ENCODE measurements at places on chromosomes 2 and 18. TPM values are rescaled to one million over a fixed set of nuclear protein-coding genes. Genes with fewer than 3 reads are reported as not detected.

GRCh38 chr2:126704434-126705160 lies 48.6 kb downstream of the GYPC start:
- no peak for DNase-seq

The GNLY gene
- not detected for total RNA-seq

- DNase-seq: peak; percentile 4
These were observed 23.8 kb downstream of the ASB18 start for GRCh38 chr2:236240228-236240990.

GRCh38 chr18:59631583-59632181 lies 65.5 kb downstream of the CCBE1 start:
- no peak for DNase-seq

DNA sequence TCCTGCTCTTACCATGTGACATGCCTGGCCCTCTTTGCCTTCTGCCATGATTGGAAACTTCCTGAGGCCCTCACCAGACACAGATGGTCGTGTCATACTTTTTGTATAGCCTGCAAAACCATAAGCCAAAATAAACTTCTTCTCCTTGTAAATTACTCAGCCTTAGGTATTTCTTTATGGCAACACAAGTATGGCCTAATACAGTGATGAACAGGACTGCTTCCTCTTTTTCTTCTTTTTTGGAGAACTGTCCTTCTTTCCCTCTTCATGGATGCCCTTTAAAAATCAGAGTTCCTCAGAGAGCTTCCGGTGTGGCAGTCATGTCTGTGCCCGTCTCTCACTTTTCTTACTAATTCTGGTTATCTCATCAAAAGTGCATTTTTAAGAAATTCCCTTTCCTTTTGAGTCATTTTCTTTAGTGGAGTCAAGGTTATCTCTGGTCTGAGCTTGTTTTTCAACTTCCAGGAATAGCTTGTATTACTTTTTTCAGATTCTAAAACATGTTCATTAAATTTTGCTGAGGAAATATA lies 9.2 kb upstream of the IL1A start:
- no peak for DNase-seq

DNA sequence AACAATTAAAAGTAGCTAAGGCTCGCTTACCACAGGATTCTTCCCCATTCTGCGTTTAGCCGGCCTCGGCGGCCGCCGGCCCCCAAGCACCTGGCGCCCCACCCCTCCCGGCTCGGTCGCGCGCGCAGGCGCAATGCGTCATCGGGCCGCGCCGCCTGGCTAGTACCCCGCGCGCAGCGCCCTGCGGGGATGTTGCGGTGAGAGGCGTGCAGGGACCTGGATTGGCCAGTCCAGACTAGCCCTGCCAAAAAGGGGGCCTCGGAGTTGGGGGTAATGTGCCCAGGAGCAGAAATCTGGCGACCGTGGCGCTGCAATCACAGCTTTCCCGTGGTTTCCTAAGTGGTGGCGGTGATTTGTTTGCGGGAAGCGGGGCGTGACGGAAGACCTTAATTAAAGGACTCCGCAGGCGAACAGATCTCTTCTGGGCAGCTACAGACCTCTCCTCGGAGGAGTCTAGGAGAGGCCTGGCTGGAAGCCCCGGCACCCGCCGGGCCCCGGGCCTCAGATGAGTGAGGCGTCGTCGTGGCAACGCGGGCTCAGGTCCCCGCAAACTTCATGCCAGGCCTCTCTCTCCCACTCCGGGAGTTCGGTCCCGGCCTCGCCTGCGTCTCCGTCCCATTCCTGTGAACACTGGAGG lies 606 bp downstream of the TMEM237 start:
- DNase-seq: no peak

The GPR17 gene
- not detected for total RNA-seq

The MBP gene
- total RNA-seq: 18.8 TPM

GRCh38 chr2:169900686-169901085 lies 73.4 kb downstream of the UBR3 start:
- no peak for DNase-seq

The UGT1A5 gene
- total RNA-seq: not detected

DNA sequence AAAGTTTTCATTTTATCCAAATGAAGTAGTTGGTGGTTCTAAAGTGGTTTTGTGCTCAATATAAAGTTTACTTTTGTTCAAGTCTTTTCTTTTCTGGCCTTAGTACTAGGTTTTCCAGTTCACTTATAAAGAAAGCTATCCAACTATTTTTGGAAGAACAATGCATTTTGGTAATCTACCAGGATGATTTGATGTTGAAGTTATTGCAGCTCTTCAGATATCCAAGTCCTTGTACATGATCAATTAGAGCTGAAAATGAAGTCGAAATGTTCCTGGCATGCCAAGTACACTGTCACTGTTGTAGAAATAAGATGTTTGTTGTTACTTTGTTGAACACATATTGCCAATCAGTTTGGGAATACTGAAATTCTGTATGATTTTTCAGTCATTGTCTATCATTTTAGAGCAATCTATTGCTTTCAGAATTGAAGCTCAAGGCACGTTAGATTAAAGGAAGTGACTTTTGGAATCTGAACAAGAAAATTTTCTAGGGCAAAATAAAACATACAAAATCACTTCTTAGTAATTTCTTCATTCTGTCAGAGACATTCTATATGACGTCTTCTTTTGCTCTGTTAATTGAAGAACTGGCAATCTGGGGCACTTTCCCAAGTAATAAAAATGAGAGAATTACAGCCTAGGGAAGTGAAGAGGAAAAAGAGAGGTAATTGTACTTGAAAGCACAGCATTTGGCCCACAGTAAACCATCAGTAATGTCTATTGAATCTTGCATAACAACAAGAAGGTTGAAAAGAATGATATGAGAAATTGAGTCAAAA lies 232.3 kb downstream of the MREG start:
- no peak for DNase-seq

- DNase-seq: no peak
These were observed 396.2 kb downstream of the BCL11A start for GRCh38 chr2:60157283-60157682.

DNA sequence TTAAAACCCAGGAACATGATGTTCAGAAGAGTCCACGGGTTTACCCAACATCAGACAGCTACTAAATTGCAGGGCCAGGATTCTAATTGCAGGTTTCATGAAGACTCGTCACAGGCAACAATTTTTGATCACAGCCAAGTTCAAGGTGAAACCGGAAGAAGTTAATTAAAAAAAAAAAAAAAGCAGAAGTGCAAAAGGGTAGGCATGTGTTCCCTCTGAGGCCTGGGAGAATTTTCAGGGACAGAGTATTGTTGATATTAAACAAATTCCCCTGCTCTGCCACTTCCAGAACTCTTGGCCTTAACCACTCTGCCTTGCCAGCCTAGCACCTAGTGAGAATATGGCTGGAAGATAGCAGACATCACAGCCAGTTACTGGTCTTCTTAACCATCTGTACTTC lies 99.4 kb upstream of the TRIB2 start:
- no peak for DNase-seq

DNA sequence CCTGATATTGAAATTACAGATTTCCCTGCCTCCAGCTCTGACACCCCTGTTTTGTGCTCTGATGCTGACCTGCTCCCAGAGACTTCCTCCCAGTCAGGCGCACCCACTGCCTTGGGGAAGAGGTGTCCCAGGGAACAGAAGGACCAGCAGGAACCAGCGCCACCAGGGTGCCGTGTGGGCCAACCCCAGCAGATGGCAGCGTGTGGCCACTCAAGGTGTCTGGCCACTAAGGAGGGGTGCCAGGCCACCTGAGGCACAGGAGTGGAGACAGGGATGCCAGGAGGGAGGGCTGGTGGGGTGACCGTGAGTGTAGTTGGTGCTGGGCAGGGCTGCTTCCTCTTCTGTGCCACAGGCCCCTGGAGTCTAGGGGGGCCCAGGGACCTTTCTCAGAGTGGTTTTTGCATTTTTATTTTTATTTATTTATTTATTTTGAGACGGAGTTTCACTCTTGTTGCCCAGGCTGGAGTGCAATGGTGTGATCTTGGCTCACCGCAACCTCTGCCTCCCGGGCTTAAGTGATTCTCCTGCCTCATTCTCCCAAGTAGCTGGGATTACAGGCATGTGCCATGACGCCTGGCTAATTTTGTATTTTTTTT lies 56.0 kb downstream of the TEX44 start:
- DNase-seq: no peak

DNA sequence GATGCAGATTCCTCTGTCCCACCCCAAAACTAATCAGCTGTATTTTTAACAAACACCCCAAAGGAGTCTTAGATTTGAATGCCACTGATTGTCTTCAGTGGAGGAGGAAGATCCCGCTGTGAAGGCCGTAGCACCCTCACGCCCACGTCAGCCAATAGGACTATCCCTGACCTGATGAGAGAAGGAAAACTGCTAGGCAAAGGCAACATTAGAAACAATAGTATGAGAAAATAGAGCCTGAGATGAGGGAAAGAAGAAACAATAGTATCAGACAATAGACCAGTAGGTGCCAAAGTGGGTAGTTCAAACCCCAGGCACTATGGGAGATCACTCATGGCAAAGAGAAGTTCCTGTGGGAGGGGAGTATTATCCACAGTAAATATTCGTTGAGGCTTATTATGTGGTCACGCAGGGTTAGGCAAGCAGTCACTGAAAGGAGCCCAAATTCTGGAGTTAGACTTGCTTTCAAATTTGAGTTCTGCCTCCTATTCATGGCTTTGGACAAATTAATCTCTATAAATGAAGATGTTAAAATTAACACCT lies 2.8 kb downstream of the PCBP1 start:
- no peak for DNase-seq

DNA sequence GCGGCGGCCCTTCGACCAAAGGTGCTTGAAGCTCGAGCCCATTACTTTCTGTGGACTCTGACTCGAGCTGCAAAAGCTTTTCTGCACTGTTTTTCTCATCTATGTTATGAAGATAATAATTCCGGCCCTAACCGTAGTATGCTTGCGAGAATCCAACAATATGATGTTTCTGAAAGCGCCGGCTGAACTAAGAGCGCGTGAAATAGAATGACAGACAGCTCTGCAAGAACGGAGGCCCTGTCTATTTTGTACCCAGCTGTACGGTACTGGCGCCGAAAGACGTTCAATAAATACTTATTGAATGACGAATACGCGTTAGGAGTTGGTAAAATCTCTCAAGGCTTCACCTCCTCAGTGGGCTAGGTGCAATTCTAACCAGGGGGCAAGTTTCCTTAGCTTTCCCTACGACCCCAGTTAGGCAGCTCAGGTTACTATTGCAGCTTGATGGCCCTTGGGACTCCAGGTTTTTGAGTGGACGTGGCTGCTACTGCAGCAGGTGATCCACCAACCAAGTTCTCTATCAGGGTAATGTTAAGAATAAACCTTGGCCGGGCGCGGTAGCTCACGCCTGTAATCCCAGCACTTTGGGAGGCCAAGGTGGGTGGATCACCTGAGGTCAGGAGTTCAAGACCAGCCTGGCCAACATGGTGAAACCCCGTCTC lies 570 bp downstream of the SCRN3 start:
- DNase-seq: peak; percentile 20

DNA sequence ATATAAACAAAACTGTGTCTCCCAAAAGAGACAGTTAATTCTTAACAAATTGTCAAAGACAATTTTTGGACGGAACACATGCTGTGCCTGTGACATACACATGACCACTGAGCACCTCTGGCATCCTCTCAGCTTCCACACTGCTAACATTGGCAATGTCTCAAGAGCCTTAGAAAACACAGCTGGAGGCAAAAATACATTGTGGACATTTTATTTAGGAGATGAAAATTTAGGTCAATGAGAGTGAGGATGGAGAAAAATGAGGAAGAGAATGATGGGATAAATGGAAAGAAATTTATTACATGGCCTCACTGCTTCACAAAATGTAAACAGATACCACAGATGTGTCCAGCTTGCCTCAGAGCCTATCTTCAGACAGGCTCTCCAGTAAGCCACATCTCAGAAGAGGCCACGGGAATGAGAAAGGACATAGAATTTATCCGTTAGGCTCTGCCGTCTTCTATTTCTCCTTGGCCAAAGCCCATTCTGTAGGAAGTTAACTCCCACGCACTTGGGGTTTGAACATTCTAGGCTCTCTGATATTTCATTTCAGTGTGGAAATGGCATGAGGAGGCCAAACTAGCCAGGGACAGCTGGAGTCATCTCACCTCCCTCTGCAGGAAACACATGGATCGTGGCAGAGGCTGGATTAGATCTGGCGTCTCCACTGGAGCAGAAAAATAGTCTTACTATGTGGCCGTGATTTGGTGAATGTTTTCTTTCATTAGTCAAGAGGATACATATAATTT lies 519.4 kb upstream of the DSEL start:
- DNase-seq: no peak

The CYP26B1 gene
- total RNA-seq: 0.36 TPM

DNA sequence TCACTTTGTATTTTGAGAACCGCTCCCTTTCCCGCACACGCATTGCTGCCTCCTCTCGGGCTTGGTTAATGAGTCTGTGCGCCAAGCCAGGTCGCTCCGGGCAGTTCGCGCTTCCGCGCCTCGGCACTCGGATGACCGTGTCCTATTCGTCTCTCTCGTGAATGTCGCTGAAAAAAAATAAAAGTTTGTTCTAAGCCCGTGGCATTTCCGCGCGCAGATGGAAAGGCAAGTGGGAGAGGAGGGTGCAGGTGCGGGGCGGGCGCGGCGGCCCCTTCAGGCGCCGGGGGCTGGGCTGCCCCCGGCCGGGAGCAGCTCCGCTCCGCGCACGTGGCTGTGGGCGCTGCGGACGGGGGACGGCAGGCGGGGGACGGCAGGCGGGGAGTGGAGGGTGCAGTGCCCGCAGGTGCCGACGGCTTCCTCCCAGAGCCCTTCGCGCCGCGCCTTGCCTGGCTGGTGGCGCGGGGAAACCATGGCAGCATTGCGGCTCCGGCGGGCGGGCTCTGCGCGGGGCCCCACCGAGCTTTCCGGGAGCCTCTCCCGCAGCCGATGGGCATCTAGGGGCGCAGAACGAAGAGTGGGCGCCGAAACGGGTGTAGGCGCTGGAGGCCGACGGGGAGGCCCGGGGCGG lies 159.6 kb upstream of the SIX2 start:
- DNase-seq: no peak

- DNase-seq: no peak
These were observed 458 bp downstream of the HYCC2 start for GRCh38 chr2:201070948-201071478.

DNA sequence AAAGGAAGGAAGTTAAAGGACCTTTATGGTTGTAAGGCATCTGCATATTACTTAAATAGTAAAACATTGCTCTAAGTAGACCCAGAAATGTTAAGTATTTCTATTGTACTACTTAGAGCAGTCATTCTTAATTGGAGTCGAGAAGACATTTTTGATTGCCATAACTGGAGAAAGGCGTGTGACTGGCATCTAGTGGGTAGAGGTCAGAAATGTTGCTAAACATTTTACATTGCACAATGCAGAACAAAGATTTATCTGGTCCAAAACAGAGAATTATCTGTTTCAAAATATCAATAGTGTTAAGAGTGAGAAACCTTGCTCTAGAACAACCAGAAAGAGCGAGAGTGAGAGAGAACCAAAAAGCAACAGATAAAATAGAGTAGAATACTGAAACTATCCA lies 23.3 kb upstream of the ROCK1 start:
- DNase-seq: no peak

GRCh38 chr18:37440206-37440605 lies 125.4 kb downstream of the CELF4 start:
- DNase-seq: no peak

The BOLL gene
- total RNA-seq: not detected

- DNase-seq: no peak
These were observed 138.2 kb downstream of the MBD2 start for GRCh38 chr18:54086046-54086802.
